Amniotic epithelial cell (primary cell): ENCODE measurements at places on chromosomes 5 and 9.

GRCh38 chr9:119302988-119303698 lies 66.1 kb downstream of the BRINP1 start:
- DNase-seq = peak; percentile 2

- peak; percentile 56 for DNase-seq
Observed at GRCh38 chr9:5549658-5550650, 39.6 kb downstream of the PDCD1LG2 start.

DNA sequence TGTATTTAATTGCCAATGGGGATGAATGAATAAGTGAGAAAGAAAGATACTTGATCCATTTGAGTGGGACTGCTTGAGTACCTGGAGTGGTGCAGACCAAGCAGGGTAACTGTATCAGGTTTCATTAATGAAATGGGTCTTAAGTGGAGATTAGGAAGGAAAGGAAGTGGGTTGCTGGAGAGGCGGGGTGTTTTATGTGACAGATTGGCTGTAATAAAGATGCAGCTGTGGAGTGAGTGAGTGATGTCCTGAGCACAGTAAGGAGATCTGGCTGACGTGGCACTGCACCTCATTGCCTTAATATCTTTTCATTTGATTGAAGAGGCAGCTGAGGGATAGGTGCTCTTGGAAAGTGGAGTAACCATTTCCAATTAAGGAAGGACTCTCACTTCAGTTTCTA lies 161.0 kb upstream of the CCDC152 start:
- no peak for DNase-seq

GRCh38 chr9:129282272-129282671 lies 104.2 kb upstream of the IER5L start:
- no peak for DNase-seq

- peak; percentile 28 for DNase-seq
Observed at GRCh38 chr9:81460693-81461092, 228.7 kb downstream of the TLE1 start.

GRCh38 chr9:129237164-129237611 lies 59.1 kb upstream of the IER5L start:
- peak; percentile 73 for DNase-seq

- peak; percentile 48 for DNase-seq
Observed at GRCh38 chr5:55172937-55173686, at the start of gene CDC20B. TSS of gene CDC20B (minus strand) at chr5:55173177. CDS start at chr5:55173000, 177 bp downstream.

DNA sequence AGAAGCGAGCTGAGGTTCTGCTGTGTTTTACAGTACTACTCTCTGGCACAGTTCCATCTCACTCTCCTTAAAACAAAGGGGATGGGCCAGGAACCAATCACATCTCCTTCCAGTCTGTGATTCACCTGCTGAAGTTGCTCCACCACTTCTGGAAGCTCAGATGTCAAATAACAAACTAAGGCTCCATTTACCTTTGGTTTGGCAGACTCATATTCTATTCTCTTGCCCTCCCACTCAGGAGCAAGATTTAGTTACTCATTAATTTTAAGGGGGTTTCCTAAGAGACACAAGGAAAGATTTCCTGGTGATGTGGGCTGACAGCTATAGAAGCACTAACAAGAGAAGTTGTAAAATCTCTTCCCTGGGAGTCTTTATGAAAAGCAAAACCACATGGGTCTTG lies 37.8 kb upstream of the KIF2A start:
- DNase-seq = peak; percentile 4

GRCh38 chr9:94743035-94743954 lies 16.8 kb downstream of the AOPEP start:
- peak; percentile 84 for DNase-seq

GRCh38 chr9:111752455-111752854 lies 42.3 kb downstream of the SHOC1 start:
- peak; percentile 59 for DNase-seq

DNA sequence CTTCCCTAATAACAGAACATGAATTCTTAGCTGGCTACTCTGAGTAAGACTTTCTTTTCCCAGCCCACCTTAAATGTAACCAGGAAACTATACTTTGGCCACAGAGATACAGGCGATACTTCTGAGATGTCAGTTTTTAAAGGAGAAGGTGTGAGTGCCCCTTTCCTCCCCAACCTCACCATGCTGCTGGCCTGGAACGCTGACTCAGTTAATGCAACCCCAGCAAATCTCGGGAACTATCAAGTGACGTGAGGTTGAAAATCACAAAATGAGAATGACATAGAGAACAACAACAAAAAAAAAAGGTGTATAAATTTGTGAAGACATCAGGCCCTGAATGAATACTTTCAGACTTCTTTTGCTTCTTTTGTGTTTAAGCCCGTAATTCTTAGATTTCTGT lies 13.7 kb downstream of the ZNF484 start:
- DNase-seq = no peak

GRCh38 chr5:15737871-15738664 lies 238.1 kb downstream of the FBXL7 start:
- DNase-seq = no peak

- DNase-seq = peak; percentile 37
Observed at GRCh38 chr5:671459-672328, 21.5 kb downstream of the TPPP start.

DNA sequence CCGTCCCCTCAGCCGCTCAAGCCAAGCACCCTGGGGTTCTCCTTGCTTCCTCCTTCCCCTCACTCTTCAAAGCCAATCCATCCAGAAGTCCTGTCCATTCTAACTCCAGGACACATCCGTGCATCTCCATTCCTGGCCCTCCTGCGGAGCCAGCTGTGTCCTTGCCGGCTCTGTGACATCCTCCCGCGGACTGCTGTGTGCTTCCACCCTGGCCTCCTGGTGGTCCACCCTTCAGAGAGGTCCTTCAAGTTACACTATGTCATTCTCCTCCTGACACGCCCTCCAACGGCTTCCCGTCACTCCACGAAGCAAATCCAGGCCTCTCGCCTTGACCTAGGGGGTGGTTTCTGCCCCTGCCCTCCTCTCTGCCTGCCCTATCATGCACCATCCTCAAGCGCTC lies 13.0 kb upstream of the SCGB3A1 start:
- DNase-seq = no peak

DNA sequence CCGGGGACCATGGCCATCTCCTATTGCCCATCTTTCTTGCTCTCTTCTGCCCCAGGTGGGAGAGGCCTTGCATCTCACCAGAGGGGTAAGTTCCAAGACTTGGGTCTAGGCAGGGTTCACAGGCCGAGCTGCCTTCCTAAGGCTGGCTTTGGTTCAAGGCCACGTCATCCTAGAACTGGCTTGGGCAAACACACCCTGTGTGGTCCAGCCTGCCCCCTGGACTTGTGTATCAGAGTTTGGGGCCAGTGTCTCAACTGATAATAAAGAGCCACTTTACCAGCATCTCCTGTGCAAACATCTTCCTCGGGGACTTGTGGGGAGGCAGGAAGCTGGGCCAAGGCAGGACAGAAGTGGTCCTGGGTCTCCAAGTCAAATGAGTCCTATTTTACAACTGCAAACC lies 17.8 kb downstream of the BOD1 start:
- DNase-seq = no peak

DNA sequence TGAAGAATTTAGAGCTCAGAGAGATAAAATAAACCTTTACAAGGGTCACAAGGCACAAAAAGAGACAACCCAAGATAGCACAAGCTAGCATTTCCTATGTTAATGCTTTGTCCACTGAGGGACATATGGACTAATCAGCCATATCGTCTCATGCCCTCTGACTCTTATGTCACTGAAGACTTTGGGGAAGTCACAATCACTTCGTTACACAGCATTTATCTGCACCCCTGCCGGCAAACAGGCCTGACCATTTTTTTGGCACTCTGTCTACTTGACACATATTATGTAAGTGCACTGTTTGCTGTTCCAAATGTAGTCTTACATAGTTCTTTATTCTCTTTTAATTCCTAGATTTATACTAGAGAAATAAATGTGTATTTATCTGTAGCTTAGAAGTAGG lies 13.9 kb upstream of the BNC2 start:
- no peak for DNase-seq

GRCh38 chr9:117747386-117747970 lies 43.3 kb downstream of the TLR4 start:
- DNase-seq = no peak

GRCh38 chr9:37408933-37409710 lies 13.4 kb upstream of the GRHPR start:
- no peak for DNase-seq

- no peak for DNase-seq
Observed at GRCh38 chr5:5006548-5006947, 133.6 kb upstream of the ADAMTS16 start.

GRCh38 chr9:133708246-133709014 lies 29.7 kb downstream of the SARDH start:
- DNase-seq = no peak

- DNase-seq = peak; percentile 80
Observed at GRCh38 chr5:138336952-138337684, 948 bp upstream of the FAM53C start.

DNA sequence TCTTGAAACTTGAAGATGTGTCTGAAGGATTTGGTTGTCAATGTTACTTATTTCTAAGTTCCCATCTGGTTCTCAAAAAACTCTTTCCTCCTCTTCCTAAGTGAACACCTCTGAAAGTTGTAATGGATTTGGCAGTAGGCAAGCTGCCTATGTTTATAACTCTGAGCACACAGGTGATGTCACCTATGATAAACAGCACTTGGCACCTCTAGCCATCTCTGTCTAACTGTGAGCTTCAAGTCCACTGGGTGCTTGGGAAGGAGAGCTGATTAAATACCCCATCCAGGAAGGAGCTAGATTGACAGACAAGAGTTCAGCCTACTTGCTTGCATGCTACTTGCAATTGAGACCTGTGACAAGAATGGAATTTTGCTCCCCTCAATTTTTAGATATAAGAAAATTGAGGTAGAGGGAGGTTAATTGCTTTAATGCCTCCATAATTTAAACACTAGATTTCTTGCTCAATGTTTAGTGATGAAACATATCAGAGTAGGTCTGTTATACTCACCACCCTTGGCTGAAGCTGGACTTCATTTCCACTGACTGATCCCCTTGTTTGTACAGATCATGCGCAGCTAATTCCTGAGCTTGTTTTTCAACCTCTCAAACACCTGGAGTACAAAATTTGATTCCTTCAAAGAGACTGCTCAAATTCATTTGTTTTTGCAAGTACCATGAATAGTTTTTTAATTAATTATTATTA lies 49.9 kb downstream of the PDE4D start:
- DNase-seq = peak; percentile 61

DNA sequence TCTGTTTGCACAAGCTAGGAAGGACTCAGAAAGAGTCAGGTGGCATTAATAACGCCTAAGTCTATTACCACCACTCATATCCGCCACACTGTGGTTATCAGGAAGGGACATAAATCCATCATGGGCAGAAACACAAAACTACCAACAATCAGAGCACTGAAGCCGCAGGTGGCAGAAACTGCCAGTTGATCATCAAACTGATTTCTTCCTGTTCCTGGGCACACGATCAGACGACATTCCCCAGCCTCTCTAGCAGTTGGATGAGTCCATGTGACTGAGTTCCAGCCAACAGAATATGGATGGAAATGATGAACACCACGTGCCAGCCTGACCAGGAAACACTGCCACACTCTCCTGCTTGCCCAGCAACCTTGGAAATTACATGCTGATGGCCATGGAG lies 181.7 kb downstream of the ELAVL2 start:
- DNase-seq = no peak

DNA sequence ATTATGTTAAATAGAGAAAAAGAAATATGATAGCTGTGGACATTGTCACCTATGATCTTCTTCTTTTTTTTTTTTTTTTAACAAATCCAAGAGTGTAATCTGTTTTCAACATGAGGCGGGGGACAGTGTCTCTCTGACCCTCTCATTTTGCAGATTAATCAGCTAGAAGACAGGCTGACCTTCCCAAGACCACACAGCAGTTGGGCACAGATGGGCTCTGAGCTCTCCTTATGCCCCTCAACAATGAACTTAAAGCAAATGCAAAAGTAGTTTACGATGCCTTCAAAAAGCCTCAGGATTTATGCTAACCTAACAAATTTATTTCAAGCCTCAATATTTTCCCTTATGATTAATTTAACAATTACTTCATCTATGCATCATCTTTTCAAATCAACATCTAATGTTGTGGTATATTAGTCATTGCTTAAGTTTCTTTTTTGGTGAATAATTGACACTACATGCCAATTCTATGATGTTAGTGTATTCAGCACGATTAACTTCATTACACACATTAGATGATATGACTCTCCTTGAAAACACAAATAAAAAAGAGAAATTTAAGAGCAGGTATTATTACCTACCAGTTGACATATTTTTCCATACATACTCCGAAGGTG lies 7.4 kb downstream of the NFIL3 start:
- no peak for DNase-seq

DNA sequence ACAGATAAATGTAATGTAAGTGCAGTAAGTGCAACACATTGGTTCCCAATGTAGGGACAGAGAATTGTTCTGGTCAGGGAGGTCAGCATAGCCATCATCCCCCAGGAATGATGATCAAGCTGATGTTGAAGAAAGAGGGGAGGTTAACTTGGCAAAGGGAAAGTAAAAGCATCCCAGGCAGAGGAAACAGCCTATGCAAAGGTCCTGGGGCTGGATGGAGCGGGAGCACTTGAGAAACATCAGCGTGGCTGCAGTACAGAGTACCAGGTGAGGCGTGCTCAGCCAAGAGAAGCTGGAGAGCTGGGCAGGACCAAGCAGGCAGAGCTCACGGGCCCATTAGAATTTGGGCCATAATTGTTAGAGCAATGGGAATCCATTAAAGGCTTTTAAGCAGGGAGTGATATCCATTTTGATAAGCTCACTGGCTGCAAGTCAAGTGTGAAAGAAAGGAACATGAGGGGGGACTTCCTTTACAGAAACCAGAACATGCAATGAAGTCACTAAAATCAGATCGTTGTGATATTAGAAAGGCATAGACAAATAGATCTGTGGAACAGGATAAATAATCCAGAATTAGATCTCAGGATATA lies 50.1 kb upstream of the HAND1 start:
- DNase-seq = no peak

DNA sequence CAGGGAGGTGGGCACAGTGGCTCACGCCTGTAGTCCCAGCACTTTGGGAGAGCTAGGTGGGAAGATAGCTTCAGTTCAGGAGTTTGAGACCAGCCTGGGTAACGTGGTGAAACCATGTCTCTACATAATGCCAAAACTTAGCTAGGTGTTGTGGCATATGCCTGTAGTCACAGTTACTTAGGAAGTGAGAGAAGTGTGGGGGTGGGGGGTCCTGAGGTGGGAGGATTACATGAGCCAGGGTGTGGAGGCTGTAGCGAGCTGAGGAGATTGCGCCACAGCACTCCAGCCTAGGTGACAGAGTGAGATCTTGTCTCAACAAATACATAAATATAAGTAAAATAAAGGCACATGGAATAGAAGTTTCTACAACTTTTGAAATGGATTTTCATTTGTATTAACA lies 23.1 kb downstream of the VCAN start:
- DNase-seq = no peak
